ENCODE measurements at places on chromosomes 3 and 15. TPM values are rescaled to one million over a fixed set of nuclear protein-coding genes. Genes with fewer than 3 reads are reported as not detected.

DNA sequence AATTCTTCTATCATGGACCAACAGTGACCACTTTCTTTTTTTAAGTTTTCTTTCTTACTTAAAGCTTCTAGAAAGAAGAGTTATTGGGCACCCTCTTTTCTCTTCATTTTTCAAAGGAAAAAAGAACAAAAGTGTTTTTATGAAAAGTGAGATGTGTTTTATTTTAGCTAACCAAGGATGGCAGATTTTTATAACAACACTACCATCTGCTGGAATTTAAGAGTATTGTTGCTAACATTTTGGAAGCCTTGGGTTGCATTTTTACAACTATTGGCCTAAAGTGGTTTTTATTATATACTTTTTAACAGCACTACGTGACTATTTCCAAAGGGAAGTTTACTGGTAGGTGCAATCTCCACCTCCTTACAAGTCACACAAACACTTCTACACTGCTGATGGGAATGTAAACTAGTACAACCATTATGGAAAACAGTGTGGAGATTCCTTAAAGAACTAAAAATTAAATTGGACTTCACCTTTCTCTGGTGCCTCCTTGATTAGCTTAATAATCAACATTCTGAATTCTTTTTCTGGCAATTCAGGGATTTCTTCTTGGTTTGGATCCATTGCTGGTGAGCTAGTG lies 237.7 kb upstream of the AGTR1 start:
- DNase-seq = peak; percentile 9

DNA sequence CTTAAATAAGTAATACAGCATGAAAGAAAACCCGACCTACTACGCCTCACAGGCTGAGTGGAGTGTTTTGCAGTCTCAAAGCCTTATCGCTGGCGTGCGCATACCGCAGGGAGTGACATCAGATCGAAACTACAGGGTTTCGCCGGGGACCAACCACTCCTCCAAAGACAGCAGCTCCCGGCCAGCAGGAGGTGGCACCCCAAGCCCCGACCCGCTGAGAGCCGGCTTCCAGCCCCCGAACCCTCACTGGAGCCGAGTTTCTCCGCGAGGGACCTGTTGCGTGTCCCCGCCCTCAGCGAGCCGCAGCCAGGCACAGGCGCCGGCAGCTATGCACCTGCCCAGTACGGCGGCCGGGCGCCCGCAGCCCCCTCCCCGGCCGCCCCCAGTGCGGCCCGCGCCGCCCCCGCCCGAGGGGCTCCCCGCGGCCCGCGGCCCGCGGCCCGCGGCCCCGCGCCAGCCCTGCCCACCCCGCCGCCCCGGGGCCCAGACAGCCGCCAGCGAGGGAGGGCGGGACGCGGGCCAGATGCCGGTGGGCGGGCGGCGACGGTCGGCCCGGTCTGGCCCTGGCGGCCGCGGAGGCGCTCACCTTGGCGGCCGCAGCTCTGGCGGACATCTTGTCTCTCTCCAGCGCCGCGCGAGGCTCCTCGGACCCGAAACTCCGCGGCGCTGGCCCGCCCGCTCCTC lies 710 bp downstream of the TJP1 start:
- peak; percentile 91 for DNase-seq

DNA sequence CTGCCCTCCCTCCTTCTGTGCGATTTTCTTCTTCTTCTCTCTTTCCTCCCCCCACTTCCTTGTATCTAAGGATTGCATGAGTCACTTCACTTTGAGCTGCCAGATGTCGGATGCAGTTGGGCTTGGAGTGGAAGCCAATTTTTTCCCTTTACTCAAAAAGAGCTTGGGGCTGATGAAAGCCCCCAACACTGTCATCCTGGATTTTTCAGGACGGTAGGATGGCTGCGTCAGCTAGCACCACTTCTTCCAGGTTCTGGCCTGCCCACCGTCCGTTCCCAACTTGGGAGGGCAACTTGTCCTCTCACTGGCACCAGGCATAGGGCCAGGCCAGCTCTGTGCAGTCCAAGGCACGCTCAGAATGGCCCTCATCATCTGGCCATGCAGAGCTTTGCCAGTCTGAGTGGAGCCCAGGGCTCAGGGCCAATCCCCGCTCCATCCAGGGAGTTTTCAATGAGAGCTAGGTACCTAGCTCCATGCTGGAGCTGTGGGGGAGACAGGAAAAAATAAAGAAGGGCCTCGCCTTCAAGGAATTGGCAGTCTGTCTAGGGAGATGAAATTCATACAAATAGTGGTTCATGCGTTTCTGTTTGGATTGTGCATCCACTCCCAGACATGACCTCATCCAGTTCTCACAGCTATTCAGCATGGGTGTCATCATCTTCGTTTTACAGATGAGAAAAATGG lies 47.7 kb upstream of the INSYN1 start:
- peak; percentile 26 for DNase-seq

DNA sequence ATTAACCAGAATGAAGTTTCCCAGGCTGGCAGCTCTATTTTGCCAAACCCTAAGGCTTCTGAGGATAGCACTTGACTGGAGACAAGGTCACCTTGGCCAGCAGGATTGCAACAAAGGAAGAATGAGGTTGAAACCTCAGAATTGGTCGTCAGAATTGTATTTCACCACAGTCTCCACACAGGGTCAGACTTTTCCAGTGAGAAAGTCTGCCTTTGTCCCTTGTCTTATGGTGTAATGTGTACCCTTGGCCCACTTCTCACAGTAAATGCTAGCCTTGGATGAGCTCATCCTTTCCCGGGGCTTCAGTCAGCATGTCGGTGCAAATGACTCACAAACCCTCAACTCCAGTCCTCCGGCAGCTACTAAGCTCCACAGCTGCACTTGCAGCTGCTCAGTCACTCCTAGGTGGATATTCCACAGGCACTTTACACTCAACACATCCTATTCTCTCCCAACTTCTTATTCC lies 19.7 kb downstream of the SSR3 start:
- peak; percentile 98 for DNase-seq

- no peak for DNase-seq
Measured at GRCh38 chr3:52463416-52463815, 8.0 kb downstream of the NISCH start.

- DNase-seq = peak; percentile 69
Measured at GRCh38 chr15:57216288-57216687, 160.0 kb upstream of the CGNL1 start.

DNA sequence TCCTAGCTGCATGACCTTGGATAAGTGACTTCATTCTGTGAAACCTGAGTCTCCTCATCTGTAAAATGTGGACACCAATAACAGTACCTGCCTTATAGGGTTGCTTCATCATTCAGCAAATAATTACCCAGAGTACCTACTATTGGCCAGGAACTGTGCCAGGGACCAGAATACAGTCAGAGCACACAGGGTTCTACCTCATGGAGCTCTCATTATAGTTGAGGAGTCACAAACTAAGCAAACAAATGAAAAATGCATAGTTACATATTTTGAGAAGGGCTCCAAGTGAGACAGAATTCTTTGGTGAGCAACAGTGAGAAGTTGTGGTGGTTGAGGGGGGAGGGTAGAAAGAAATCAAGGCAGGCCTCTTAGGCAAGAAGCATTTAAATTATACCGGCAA lies 308.6 kb upstream of the WNT5A start:
- DNase-seq = no peak

DNA sequence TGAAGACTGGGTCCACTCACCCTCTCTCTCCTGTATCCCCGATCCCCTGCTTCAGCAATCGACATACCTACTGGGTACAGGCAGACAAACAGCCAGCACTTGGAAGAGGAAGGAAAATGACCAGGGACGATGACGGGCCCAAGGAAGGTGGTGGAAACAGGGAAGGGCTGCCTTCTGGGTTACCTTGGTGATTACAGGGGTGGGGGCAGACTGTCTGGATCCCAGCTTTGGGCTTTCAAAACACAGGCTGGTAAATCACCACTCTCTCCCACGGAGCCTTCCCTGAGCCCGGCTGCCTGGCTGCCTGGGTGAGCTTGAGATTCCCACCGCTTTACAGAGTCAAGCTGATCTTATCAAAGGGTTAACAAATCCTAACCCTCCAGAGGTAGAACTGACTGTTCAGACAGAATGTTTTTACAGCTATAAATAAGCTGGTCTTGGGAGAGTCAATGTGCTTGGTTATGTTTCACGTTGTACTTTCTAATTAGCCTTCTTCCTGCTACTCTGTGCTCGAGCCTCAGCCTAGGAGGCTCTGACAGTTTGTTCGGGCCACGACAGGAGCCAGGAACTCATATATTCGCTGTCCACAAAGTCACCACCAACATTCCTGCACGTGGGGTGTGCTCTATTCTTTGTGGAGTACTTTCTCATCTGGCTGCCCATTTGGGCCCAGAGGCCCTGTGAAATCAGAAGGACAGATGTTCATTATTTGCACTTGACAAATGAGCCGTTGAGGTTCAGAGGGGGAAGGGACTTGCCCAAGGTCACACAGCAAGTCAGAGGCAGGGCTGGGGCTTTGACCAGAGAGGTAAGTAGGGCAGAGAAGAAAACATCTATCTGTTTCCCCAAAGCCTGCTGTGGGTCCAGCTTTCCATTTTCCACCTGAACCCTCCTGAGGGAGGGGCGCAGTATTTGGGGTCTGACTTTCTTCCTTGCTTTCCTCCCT lies 63.5 kb downstream of the FEM1B start:
- DNase-seq = peak; percentile 52

DNA sequence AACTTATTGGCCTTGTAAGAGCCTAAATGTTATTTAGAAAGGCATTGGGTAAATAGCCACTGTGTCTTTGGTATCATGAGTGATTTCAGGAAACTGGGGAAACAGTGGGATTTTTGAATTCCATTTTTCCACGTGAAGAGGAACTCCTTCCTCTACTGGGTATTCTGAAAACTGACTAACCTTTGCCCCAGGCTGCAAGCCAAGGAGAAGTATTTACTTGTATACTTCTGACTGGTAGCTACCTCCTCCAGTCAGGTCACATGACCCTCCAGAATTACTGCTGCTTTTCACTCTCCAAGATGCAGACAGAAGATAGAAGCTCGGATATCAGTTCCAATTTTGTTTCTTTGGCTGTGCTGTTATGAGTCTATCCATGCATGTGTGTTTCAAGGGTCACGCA lies 50.9 kb upstream of the MAP3K13 start:
- no peak for DNase-seq

GRCh38 chr3:13022348-13023234 lies 50.6 kb downstream of the IQSEC1 start:
- DNase-seq = peak; percentile 69

- DNase-seq = peak; percentile 74
Measured at GRCh38 chr15:45429941-45430792, 51.8 kb upstream of the GATM start.

DNA sequence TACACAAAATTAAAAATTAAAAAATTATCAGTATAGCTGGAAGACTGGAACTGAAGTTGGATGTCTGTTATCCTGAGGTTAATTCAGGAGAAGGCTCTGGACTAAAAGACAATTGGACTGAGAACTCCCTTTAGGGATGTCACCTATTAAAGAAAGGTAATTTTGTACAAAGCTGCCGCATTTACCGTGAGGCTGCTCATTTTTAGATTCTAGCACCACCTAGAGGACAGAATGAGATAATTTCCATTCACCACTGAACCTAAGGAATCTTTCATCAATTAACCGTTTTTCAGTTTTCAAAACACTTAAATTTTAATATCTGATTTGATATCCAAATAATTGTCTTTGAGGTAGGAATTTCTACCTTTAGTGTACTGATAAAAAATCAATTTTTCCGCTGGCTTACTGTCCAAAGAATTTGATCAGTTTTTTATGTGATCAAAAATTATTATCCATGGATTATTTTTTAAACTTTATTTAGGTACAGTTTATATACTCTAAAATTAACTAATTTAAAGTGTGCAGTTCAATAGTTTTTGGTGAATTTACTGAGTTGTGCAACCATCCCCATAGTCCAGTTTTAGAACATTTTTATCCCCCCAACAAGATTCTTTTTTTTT lies 106.7 kb upstream of the TNIK start:
- peak; percentile 73 for DNase-seq

GRCh38 chr3:80771085-80771484 lies 990.4 kb downstream of the GBE1 start:
- DNase-seq = no peak

DNA sequence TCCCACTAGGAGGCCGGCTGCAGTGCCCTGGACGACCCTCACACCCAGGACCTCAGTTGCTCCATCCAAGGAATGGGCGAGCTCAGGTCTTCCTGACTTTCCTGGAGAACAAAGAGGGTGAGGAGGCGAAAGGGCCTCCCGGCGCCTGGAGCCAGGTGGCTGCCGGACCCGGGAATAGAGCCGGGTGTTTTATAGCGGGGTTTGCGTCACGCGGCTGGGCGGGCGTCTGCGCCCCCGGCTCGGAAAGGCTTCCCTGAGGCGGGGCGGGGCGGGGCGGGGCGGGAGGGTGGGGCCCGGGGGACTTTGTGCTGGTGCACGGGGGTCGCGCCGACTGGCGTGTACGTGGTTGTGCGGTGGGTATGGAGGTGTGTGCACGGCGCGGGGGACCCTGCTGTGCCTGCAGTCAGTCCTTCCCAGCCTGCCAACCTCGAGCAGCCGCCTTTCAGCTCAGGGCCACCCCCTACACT lies 4.6 kb upstream of the PRKCD start:
- peak; percentile 19 for DNase-seq

- DNase-seq = no peak
Measured at GRCh38 chr3:126351771-126352475, 5.3 kb downstream of the KLF15 start.

GRCh38 chr3:186567072-186567921 lies at the start of gene TBCCD1:
Gene TBCCD1 (minus strand): TSS chr3:186567339. CDS start chr3:186564329, 3,010 bp downstream.
- peak; percentile 95 for DNase-seq

DNA sequence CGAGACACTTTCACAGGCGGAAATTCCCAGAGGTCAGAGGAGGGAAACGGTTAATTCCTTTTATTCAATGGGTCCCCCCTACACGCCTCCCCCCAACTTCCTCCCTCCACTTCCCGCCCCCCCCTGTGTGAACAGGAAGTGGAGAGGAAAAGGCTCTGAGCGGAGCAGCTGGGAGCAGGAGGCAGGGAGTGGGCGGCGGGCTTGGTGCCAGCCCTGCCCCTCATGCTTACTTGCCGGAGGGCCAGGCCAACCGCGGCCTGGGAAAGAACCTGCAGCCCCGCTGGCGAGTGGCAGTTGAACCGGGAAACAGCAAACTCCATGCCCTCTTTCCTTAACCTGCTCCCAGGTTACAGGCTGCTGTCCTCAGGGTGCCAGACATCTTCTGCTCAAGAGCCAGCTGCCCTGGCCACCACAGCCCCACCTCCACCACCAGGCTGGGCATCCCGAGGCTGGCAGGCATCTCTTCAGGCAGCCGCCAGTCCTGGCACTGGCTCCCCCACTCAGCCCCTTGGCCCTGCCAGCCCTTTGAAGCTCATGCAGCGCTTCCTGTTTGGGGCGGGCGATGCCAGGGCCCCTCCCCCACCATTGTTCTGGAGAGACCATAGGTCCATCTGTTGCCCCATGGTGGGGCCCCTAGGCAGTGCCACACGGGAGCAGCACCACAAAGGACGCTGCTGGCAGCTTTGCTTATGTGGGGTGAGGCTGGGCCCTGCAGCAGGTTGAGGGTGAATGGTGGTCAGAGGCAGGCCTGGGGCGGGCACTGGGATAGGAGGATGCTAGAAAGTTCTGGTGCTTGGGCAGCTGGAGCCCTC lies 12.9 kb downstream of the VPS18 start:
- peak; percentile 93 for DNase-seq

The KLF13 gene
- total RNA-seq = 35.2 TPM

The LIPC gene
- 0.34 TPM for total RNA-seq

The ZNF620 gene
- total RNA-seq = 9.7 TPM

The DGKG gene
- 0.42 TPM for total RNA-seq

The DCBLD2 gene
- total RNA-seq = 19.6 TPM

The MYZAP gene
- total RNA-seq = 82.5 TPM

The ALDH1A3 gene
- total RNA-seq = 51.2 TPM

The CFAP44 gene
- total RNA-seq = 0.98 TPM
